ENCODE measurements at places on chromosomes 4 and X.

DNA sequence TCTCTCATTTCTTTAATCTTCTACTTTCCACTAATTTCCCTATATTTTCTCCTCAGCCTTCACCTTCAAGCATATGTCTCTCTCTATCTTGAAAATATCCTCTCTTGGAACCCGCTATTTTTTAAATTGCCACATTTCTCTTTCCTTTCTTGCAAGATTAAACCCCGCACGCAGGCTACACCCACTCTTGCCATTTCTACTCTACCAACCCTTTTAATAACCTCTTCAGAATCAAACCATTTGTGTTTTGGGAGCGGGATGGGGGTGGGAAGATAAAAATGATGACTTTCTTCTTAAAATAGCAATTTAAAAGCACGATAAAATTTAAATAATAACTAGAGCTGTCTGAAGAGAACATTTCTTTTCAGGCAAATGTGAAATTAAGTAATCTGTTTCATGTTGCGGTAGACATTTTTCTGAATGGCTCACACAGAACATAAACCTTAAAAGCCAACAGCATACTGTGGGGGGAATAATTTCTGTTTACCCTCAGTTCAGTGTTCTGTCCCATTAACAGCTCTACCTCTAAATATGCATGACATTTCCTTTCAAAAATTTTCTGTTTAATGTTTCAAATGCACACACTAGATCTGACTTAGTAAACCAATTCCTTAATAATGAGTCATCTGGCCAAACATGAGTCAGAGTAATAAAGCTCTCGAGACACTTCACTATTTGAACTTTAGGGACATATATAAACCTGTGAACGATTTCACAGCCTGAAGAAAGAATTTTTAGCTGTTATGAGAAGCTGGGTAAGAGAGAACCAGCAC is 20.5 kb downstream of the ARSJ start:
- no peak for DNase-seq

DNA sequence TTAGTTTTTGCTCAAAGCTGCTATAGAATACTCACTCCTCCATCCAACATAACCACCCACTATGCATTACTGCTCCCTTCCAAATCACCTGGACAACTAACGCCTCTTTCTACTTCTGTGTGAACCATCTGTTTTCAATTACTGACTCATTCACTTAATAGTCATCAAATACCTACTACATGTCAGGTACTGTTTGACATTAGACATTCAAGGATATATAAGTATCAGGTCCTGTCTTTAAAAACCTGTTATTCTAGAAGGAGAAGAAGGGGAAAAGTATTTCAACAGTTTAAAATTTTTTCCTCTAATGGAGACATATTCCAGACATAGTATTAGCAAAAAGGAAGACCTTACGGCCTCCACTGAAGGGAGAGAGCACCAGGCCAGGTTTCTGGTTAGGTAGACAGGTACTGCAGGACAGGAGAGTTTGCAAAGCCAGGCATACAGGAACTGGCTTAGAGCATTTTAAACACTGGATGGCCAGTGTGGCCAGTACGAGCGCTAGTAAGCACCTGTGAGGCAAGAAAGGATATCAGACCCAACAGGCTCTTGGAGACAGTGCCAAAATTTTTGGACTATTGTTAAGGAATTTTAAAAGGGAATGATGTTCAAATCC is 39.0 kb downstream of the SH3RF1 start:
- DNase-seq: no peak

GRCh38 chr4:47038263-47038662 is 6.9 kb downstream of the GABRB1 start:
- DNase-seq: no peak

GRCh38 chr4:38489011-38489861 is 174.8 kb upstream of the KLF3 start:
- no peak for DNase-seq

GRCh38 chr4:158001756-158002155 is 171.1 kb downstream of the GASK1B start:
- no peak for DNase-seq

DNA sequence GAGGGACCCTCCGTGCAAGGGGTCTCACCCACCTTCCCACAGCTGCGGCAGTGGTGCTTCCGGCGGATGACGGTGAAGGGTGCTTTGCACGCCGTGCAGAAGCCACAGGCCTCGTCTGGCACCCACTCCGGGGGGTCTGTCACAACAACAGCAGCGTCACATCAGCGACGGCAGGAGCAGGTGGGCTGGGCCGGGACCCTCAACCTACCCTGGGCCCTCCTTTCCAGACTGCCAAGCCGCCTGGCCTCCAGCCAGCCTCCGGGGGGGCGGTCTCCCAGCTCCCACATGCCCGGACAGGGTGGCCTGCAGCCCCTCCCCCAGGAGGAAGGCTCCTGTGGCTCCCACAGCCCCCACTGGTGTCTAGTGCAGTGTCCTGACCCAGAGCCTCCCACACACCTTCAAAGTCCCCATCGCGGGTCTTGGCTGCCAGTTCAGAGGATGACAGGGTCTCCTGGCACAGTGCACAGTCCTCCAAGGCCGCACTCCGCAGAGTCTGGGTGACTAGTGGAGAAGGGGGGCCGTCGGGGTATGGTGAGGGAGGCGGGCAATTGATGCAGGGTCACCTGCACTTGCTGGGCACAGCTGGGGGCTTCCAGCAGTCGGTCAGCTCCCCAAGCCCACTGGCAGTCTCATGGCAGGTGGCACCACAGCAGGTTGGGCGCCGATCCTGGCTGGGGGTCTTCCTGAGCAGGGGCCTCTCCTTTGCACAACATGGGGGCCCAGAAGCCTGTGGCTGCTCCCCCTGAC is 9.5 kb upstream of the MXD4 start:
- no peak for DNase-seq

- DNase-seq: no peak
Measured at GRCh38 chr4:4914059-4914820, 54.8 kb downstream of the MSX1 start.

DNA sequence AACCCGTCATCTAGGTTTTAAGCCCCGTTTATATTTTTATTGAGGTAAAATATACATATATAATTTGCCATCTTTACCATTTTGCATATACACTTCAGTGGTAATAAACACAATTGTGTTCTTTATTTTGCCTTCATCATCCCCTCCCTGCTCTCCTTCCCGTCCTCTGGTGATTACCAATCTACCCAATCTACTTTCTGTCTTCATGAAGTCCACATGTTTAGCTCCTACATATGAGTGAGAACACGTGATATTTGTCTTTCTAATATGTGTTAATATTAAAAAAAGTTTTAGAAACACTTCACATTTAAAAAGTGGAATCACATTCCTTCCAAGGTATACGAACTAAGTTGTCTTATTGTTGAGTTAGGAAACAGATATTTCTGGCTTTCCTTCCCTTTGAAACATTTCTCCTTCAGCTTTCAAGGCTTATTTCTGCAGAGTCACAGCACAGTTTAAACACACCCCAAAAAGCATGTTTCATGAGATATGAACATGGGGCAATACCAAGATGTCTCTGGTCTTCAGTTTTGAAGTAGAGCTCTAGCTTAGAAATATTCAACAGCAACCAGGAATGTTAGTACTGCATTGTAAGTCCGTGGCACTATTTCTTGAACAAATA is 35.9 kb downstream of the GYPA start:
- DNase-seq: peak; percentile 83

GRCh38 chr4:65623506-65623905 is 46.8 kb downstream of the EPHA5 start:
- DNase-seq: no peak

DNA sequence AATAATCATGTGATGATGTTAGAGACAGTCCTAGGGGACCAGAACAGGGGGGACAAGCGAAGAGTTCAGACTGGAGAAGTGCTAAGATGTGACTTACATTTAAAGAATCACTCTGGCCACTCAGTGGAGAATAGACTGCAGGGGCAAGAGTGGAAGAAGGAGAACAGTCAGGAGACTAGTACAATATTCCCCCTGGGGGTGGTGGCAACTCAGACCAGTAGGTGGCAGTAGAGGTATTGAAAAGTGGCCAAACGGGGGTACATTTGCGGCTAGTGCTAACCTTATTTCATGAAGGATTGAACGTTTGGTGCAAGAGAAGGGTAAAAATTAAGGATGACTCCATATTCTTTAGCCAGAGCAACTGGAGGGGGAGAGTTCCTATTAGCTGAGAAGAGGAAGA is 2.7 kb upstream of the BMX start:
- DNase-seq: peak; percentile 83

- peak; percentile 68 for DNase-seq
Measured at GRCh38 chr4:153467897-153468262, 1.7 kb downstream of the TMEM131L start.

DNA sequence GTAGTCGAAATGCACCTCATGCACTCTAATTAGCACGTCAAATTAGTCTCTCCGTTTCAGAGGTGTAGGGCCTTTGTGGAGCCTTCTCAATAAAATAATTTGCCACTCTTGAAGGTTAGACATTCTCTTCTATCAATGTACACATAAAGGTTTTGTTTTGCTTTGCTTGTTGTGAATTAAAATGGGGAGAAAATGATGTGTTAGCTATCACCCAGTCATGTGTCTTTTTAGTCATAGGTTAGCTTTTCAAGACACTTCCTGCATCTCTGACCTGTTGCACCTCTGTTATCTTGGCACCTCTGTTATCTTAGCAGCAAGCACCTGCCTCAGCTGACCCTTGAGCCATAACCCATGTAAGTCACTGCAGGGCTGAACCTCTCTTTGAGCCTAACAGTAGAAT is 936 bp downstream of the TMEM144 start:
- peak; percentile 29 for DNase-seq

- DNase-seq: no peak
Measured at GRCh38 chr4:135201081-135201480, 999.5 kb upstream of the PABPC4L start.

DNA sequence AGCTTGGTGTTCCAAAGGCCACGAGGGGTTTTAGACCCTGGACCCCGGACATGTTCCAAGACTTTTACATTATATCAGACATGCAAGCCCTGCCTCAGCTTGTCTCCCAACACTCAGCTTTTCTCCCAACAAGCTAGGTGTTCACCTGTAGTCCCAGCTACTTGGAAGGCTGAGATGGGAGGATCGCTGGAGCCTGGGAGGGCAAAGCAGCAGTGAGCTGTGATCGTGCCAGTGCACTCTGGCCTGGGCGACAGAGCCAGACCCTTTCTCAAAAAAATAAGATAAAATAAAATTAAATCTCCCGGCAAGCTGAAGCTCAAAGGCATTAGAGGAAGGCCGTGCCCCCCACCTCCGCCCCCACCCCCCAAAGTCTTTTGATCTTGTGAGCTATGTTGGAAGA is 13.7 kb downstream of the CTAG1A start:
- DNase-seq: no peak

DNA sequence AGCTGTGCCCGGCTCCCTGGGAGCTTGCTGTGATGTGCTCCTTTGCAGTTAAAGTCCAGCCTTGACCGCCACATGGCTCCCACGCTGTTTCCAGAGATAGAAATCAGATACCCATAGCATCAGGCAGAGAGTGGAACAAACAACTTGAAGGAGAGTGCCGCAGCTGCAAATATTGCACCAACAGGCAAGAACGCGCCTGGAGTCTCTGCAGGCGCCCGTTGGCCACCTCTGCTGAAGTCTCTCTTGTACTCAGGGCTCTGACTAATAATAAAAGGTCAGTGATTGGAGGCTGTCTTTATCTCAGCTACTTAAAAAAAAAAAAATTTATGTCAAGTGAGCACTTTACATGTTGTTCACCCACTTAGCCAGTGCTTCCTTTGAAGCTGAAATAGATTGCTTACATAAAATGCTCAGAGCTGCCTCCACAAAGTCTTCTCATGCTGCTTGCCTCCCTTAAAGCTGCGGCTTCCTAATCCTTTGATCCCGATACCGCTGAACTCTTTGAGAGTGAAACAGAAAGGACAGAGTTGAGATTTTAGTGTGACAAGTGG is 30.9 kb upstream of the TENM3 start:
- DNase-seq: no peak
